ENCODE measurements at places on chromosomes 13 and 19.

DNA sequence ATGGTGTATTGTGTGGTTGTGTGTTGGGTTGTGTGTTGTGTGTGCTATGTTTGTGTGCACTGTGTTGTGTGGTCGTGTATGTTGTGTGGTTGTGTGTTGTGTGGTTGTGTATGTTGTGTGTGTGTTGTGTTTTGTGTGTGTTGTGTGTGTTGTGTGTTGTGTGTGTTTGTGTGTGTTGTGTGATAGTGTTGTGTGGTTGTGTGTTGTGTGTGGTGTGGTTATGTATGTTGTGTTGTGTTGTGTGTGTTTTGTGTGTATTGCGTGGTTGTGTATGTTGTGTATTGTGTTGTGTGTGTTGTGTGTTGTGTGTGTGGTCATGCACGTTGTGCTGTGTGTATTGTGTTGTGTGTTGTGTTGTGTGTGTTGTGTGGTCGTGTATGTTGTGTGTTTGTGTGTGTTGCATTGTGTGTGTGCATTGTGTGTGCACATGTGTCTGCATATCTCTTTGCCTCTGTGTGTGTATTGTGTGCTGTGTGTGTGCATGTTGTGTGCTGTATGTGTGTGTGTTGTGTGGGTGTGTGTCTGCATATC, 2.9 kb downstream of the C3 start:
- no peak for DNase-seq

GRCh38 chr13:67061750-67062149, 168.4 kb downstream of the PCDH9 start:
- no peak for DNase-seq

DNA sequence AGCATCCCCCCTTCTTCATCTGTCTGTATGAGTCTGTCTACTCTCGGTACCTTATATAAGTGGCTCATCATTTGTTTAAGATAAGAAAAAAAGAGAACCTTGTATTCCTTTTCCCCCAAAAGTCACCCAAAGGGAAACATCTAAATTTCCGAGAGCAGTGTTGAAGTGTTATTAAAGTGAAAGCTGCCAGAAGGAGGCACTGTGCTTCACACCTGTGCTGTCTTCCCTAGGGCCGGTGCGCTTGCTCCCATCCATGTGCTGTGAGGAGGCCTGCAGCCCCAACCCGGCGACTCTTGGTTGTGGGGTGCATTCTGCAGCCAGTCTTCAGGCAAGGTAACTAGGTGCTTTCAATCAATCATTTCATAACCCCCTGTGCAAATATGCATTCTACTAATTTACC, 97.5 kb downstream of the TNFRSF19 start:
- no peak for DNase-seq

DNA sequence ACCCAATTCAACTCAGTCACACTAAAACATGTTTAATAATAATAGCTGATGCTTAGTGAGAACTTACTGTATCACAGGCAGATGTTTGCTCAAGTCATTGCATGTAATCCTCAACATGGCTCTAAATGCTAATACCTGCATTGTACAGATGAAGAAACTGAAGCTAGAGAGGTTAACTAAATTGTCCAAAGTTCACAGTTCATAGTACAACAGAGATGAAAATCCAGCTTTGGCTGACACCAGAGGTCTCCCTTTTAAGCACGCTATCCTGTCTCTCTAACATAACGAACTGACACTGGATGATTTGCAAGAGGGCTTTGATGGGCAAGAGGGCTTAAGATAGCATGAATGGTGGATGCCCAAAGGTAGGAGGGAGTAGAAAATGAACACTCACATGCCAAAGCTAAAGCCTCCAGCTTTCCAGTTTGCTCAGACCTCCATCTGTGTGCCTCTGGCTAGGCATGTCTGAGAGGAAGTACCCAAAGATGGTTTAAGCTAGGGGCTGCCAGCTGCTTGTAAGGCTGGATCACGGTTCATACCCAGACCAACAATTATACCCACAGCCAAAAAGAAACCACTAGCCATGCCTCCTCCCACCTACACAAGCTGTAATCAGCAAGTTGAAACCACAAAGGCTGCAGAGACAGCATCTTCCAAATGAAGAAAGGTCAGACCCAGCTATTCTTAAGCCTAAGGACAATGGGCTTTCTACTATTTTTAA, 196.9 kb upstream of the UBL3 start:
- no peak for DNase-seq

DNA sequence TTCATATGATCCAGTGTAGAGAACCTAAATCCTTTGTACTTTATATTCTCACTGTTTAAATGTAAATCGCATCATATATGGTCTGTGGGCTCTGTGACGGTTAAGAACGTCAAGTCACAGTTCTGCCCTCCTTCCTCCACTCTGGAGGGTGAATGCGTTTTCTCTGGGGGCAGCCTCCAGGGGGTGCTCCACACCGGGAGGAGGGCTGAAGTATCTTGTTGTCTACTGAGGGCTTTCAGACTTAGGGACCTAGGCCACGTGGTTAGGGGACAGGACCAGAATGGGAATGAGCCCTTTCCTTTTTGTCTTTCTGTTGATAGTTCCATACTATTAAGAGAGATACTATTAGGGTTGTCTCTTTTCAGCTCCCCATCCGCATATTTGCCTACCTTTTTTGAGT, 504.9 kb downstream of the FGF9 start:
- no peak for DNase-seq

DNA sequence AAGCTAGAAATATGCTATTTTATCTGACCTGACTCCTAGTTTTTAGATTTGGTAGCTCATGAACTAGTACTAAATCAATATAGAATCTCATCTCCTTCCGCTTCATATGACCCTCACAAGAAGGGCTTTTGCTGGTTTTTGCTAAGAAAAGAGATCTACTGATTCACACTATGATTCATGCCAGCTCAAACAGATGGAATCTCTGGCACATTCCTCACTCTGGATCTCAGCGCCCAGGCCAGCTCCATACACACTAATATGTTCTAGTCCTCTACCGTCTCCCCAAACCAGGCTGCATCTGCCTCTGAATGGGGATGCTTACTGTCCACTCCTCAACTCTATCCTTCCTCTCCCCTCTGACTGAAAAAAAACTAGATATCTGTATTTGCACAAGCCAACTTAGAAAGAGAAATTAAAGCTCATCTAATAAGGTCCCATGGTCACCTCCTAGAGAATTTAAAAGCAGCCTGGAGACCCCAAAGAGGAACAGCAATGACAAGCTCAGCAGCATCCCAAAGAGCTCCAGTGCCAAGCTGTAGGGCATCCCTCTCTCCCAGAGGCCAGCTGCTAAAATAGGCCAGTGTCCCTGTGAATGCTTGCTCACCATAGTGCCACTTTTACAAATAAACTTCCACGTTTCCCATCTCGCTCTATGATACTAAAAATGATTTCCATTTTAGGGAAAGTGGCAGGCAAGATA, 74.9 kb downstream of the LHFPL6 start:
- DNase-seq = no peak

GRCh38 chr13:107867701-107868661, 347.4 kb downstream of the LIG4 start:
- no peak for DNase-seq

Data from CD4-positive, alpha-beta T cell treated with Interleukin-15 for 1 hour (primary cell).